Vagina (tissue), 2 donors: ENCODE measurements at places on chromosomes 4 and X. TPM values are rescaled to one million over a fixed set of nuclear protein-coding genes. Genes with fewer than 3 reads are reported as not detected.

DNA sequence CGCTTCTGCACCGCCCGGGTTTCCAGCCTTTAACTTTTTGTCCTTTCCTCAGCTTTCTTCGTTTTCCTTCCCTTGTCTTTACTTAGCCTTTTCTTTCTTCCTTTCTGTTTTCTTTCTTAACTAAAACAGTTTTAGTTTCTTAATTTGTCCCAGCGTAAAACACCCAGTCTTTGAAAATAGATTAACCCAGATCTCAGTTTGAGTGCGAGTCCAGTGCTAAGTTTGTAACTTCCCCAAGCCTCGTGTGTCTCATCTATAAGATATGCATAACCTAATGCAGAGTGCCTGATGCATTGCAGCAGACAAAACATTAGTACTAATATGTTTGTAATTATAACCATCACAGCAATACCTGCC is 460 bp upstream of the GEMIN8 start:
- peak overlapping the region; percentile 57 for H3K4me3 ChIP-seq
- DNase-seq = no peak
- no peaks in the 10 kb centered on the region for H3K36me3 ChIP-seq
- H3K27me3 ChIP-seq = no peaks in the 10 kb centered on the region

- H3K36me3 ChIP-seq = no peaks in the 10 kb centered on the region
- no peak overlapping the region for H3K27ac ChIP-seq
- H3K27me3 ChIP-seq = no peaks in the 10 kb centered on the region
- H3K4me1 ChIP-seq = no peaks in the 10 kb centered on the region
- H3K4me3 ChIP-seq = no peak overlapping the region
Measured at GRCh38 chrX:123625952-123626351, 106.9 kb downstream of the THOC2 start.

DNA sequence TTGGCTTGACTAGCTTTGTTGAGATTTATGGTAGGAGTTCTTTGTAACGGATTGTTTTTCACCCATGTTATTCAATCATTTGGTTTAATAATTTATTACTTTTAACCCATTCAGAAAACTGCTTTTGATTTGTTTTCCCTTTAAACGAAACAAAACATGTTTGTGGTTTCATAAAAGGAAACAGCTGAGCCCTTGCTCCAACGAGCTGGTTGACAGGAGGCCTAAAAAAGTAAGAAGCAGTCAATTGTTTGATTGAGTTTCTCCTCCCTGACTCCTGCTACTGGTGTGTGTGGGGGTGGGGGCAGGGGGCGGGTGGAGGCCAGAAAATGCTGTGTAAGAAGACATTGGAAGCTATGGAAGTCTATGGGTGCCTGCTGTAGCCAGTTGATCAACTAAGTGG is 102.8 kb downstream of the CHRDL1 start:
- no peaks in the 10 kb centered on the region for H3K27me3 ChIP-seq
- no peak overlapping the region for H3K4me3 ChIP-seq
- no peak overlapping the region for H3K27ac ChIP-seq
- no peak for DNase-seq
- H3K36me3 ChIP-seq = no peaks in the 10 kb centered on the region

GRCh38 chr4:85955620-85956292 is 404.1 kb downstream of the MAPK10 start:
- no peak for DNase-seq
- peaks cover 2% of the 10 kb centered on the region for H3K4me1 ChIP-seq
- no peaks in the 10 kb centered on the region for H3K36me3 ChIP-seq

DNA sequence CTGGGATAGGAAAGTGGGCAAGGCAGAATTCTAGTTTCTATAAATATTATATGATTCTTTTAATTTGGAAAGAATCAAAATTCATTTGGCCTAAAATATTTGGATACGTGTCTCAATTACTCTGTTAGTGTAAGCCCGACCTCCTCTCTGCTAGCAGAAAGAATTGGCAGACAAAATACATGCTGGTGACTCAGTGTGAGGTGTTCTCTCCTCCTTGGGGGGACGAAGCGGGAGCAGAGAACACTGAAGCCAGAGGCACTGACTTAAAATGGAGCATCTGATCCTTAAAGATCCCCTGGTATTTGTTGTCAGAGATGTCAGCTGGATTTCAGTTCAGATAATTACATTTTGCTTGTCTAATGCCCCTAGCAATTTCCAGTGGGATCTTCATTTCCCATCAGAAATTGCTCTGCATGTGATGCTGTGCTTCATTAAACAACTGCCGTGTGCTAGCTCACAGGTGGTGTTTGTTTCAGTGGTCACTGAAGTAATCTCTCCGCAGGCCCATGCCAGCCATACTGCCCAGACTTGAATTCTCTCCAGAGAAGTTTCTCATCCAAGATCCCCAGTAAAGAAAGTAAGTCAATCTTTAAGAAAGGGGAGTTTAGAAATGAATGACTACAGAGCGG is 188.7 kb upstream of the TLL1 start:
- no peak overlapping the region for H3K27ac ChIP-seq
- H3K4me3 ChIP-seq = no peak overlapping the region
- DNase-seq = no peak
- no peaks in the 10 kb centered on the region for H3K36me3 ChIP-seq
- H3K4me1 ChIP-seq = no peaks in the 10 kb centered on the region

DNA sequence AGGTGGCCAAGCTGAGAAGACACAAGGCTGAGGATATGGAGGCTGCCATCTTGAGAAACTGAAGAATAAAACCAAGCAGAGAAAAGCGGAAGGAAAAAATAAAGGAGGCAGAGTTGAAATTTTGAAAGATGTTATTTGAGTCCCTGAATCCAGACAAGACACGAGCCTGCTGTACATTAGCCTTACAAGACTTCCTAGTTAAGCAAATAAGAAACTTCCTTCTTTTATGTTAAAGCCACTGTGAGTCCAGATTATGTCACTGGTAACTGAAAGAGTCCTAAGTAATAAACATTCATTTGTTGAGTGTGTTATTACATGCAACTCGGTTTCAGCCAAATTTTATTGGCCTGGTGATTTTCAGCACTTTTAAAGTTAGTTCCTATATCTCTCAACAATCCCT is 30.4 kb downstream of the DRD5 start:
- DNase-seq = no peak
- H3K36me3 ChIP-seq = no peaks in the 10 kb centered on the region
- no peak overlapping the region for H3K4me3 ChIP-seq
- no peaks in the 10 kb centered on the region for H3K27me3 ChIP-seq

- H3K4me1 ChIP-seq = no peaks in the 10 kb centered on the region
- no peak overlapping the region for H3K4me3 ChIP-seq
- no peak for DNase-seq
- no peaks in the 10 kb centered on the region for H3K27me3 ChIP-seq
- no peaks in the 10 kb centered on the region for H3K36me3 ChIP-seq
Measured at GRCh38 chr4:143654571-143654970, 45.9 kb downstream of the FREM3 start.

GRCh38 chr4:120236873-120237272 is 170.2 kb upstream of the MAD2L1 start:
- H3K27me3 ChIP-seq = no peaks in the 10 kb centered on the region
- H3K36me3 ChIP-seq = no peaks in the 10 kb centered on the region
- DNase-seq = no peak

Gene SPATA4
- not detected for total RNA-seq

DNA sequence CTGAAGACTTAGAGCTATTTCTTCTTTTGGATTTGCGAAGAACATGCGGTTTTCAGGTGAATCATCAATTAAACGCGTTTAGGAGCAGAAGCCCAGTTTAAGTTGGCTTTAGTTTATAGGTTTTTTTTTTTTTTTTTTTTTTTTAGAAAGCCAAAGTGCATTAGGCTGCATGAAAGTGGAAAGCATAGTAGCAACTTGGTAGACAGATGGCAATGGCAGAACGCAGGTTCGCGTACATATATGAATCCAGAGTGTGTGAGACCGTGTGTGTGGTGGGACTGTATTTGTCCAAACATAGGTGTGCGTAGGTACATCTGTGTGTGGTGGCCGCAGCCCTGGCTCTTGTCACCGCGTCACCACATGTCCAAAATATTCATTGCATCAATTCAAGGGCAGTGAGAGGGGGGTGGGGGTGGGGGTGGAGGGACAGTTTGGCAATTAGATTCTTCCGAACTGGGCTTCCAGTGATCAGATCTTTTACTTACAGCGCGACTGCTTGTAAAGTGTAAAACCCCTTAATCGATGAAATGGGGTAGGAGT is 901 bp downstream of the JADE1 start:
- peak overlapping the region; percentile 80 for H3K4me3 ChIP-seq
- H3K36me3 ChIP-seq = no peaks in the 10 kb centered on the region
- H3K27ac ChIP-seq = peak overlapping the region; percentile 89
- H3K27me3 ChIP-seq = no peaks in the 10 kb centered on the region
- H3K4me1 ChIP-seq = peaks cover 20% of the 10 kb centered on the region

DNA sequence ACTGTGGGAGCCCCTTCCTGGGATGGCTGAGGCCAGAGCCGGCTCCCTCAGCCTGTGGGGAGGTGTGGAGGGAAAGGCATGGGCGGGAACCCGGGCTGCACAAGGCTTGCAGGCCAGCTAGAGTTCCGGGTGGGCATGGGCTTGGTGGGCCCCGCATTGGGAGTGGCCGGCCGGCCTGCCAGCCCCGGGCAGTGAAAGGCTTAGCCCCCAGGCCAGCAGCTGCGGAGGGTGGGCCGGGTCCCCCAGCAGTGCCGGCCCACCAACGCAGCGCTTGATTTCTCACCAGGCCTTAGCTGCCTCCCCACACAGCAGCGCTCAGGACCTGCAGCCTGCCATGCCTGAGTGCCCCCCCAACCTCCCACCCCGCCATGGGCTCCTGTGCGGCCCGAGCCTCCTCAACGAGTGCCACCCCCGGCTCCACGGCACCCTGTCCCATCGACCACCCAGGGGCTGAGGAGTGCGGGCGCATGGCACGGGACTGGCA is 78.0 kb downstream of the COX7B2 start:
- no peaks in the 10 kb centered on the region for H3K36me3 ChIP-seq
- H3K4me1 ChIP-seq = no peaks in the 10 kb centered on the region
- H3K4me3 ChIP-seq = no peak overlapping the region
